A549 (cell line): ENCODE measurements at places on chromosomes 7 and 10. TPM values are rescaled to one million over a fixed set of nuclear protein-coding genes. Genes with fewer than 3 reads are reported as not detected.

GRCh38 chr7:106031300-106032035 is 68.4 kb downstream of the CDHR3 start:
- DNase-seq: no peak

The ASB10 gene
- polyA plus RNA-seq: not detected in 3 replicates

DNA sequence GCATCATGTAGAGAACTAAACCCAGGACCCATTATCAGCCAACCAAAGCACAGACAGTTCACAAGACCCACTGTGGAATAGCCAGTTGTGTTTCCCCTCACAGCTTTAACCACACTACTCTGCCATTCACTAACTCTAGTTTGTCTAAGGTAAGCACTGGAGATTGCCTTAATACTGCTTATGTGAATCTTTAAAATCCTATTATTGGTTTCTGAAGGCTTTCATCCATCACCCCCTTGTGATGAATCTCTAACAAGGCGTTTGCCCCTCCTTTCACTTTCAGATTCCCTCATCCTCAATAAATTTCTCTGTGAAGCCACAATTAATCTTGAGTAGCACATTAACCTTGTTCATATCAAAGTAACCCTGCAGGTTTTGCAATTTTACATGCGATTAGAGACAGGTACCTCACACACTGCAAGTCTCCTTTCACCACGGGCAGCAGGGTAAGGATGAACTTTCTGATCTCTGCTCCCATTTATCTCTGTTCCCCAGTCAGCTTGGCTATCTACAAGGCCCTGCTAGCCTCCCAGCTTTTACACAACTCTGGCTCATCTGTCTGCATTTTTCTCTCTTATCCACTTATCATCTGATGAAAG is 785.6 kb downstream of the REEP3 start:
- DNase-seq: no peak

- no peak for DNase-seq
Observed at GRCh38 chr10:86036544-86036831, 330.1 kb downstream of the GRID1 start.

DNA sequence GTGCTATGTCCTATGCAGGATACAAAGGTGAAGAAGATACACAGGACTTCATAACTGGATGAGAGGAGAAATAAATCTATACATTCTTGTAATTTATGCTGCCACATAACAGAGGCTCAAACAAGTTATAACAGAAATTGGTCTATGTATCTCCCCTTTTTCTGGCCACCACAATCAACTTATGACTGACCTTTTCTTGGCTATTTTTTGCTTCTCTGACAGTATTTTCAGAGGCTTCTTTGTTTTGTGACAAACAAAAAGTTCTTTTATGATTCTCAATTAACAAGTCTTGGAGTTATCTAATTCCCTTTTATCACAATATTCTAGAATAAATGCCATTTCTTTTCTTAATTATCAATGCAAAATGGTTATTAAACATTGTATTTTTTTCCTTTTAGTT is 953.0 kb upstream of the ZWINT start:
- DNase-seq: no peak

GRCh38 chr10:129771024-129771423 is 193.1 kb downstream of the EBF3 start:
- DNase-seq: no peak

DNA sequence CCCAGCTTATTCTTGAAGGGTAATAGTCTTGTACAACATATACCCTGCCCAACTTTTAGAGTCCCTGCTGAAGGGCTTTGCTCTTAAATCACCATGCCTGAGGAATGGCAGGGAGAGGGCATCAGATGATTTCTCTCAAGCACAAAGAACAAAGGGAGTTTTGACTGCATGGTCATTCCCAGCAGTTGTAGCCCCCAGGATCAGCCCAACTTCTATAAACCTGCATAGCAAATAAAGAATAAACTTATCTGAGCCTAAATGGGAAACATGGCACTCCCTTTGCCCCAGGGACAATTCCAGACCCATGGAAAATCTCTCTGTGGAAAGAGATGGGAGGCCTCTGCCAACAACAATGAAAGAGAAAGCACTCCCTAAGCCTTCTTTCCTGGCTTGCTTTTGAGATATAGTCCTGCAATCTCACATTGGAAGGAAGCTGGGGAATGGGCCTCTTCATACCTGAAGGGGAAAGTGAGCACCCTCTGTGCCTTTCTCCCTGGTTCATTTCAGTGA is 18.7 kb downstream of the CADPS2 start:
- no peak for DNase-seq

The KCNIP2 gene
- 1.1 to 1.7 TPM (median 1.3 TPM) in 3 replicates for polyA plus RNA-seq

- no peak for DNase-seq
Observed at GRCh38 chr7:3497796-3498195, 196.7 kb downstream of the SDK1 start.

The C7orf33 gene
- polyA plus RNA-seq: not detected in 3 replicates

The EPO gene
- not detected in 3 replicates for polyA plus RNA-seq

DNA sequence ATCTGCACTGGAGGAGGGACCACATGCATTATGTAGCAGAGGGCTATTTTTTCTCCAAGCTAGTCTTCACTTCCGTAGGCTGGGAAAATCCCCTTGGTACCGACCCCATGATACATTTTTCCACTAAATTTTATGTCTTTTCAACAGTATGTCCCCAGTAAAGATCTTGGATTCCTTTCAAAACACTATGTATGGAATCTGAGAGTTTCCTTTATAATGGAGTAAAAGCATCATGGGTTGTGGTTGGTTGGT is 4.8 kb upstream of the ZNRF2 start:
- DNase-seq: no peak

GRCh38 chr7:5792268-5792667 is 10.8 kb upstream of the RNF216 start:
- DNase-seq: no peak

The AMPH gene
- polyA plus RNA-seq: 0.05 to 0.26 TPM (median 0.07 TPM) in 3 replicates

- no peak for DNase-seq
Observed at GRCh38 chr10:14022052-14022451, 308.7 kb downstream of the FRMD4A start.
